ENCODE measurements at places on chromosomes 2 and 18. TPM values are rescaled to one million over a fixed set of nuclear protein-coding genes. Genes with fewer than 3 reads are reported as not detected.

AFTPH gene
- 38.0 TPM for total RNA-seq

NEMP2 gene
- 5.7 TPM for total RNA-seq

ATF2 gene
- 88.1 TPM for total RNA-seq

HOXD9 gene
- 0.22 TPM for total RNA-seq

ACTR3 gene
- total RNA-seq, result 127 TPM

E2F6 gene
- total RNA-seq, result 15.2 TPM

COL4A4 gene
- total RNA-seq, result 1.7 TPM

MLPH gene
- 29.3 TPM for total RNA-seq

SERPINB13 gene
- not detected for total RNA-seq

SAG gene
- 0.69 TPM for total RNA-seq

OR6B2 gene
- total RNA-seq, result not detected

GAL3ST2 gene
- total RNA-seq, result 0.33 TPM

ZNF892 gene
- 13.2 TPM for total RNA-seq

SCYGR4 gene
- total RNA-seq, result not detected

EML6 gene
- total RNA-seq, result 6.9 TPM

MPP4 gene
- total RNA-seq, result 0.89 TPM

LYG2 gene
- not detected for total RNA-seq

CNDP1 gene
- total RNA-seq, result 2.4 TPM

LYG1 gene
- total RNA-seq, result 2.1 TPM

PTH2R gene
- total RNA-seq, result 0.99 TPM

SERPINB11 gene
- not detected for total RNA-seq

DNAJB2 gene
- total RNA-seq, result 101 TPM

INO80C gene
- 9.1 TPM for total RNA-seq

CIDEA gene
- 0.50 TPM for total RNA-seq

MATN3 gene
- total RNA-seq, result 3.5 TPM

CYP26B1 gene
- 9.8 TPM for total RNA-seq

CENPA gene
- total RNA-seq, result 5.5 TPM

UGT1A5 gene
- total RNA-seq, result not detected

FRZB gene
- 68.5 TPM for total RNA-seq
